ENCODE measurements at places on chromosomes 3 and 15.

GRCh38 chr15:32869776-32870175 lies 152.0 kb downstream of the GREM1 start:
- DNase-seq: no peak

DNA sequence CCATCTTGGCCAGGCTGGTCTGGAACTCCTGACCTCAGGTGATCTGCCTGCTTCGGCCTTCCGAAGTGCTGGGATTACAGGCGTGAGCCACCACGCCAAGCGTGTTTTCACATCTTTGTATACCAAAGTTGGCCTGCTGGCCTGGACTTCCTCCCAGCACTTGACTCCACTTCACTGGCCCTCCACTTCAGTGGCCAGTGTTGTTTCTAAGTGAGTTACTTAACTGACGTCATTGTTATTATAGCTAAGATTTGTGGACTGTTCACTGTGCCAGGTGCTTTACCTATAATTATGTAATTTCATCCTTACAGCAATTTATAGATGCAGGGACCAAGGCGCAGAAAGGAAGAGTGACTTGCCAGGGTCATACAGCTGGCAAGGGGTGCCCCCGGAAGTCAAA lies 52.0 kb downstream of the HRH1 start:
- no peak for DNase-seq

- DNase-seq: no peak
Measured at GRCh38 chr15:80562846-80563245, 132.3 kb upstream of the ABHD17C start.

DNA sequence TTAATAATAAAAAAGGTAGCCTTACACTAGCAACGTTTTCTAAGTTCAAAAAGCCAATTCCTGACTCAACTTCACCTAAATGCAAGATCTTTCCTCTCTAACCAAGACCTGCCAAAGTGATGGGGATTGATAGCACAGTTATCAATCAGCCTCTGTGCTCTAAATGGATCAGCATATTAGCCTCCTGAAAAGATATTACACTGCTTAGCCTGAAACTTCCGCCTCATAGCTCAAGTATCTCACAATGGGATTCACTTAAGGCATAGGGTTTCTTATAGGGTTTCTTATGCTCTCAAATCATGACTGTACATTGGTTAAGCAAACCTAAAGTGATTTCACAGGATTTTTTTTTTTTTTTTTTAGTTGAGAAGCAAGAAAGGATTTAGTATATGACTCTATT lies 436 bp upstream of the SLC9A9 start:
- DNase-seq: no peak

GRCh38 chr3:141699897-141700296 lies 38.2 kb upstream of the RNF7 start:
- no peak for DNase-seq

GRCh38 chr3:51682526-51682925 lies 11.5 kb downstream of the TEX264 start:
- DNase-seq: no peak

GRCh38 chr3:141091426-141091825 lies 40.3 kb downstream of the SPSB4 start:
- DNase-seq: no peak

DNA sequence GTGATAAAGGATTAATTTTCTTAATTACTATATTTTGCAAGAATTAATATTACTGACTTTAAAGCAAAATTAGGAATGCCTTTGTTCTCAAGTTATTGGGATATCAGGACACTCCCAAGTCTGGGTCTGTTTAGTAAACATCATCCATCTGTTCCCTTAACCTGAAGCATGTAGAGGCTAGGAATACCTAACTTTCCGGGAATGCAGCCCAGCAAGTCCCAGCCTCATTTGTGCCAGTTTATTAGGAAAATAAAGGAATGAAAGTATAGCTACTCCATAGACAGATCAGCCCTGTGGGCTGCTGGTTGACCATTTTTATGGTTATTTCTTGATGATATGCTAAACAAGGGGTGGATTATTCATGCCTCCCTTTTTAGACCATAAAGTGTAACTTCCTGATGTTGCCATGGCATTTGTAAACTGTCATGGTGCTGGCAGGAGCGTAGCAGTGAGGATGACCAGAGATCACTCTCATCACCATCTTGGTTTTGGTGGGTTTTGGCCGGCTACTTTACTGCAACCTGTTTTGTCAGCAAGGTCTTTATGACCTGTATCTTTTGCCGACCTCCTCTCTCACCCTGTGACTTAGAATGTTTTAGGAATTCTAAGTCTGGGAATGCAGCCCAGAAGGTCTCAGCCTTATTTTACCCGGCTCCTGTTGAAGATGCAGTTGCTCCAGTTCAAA lies 540.2 kb downstream of the NAALADL2 start:
- DNase-seq: no peak

DNA sequence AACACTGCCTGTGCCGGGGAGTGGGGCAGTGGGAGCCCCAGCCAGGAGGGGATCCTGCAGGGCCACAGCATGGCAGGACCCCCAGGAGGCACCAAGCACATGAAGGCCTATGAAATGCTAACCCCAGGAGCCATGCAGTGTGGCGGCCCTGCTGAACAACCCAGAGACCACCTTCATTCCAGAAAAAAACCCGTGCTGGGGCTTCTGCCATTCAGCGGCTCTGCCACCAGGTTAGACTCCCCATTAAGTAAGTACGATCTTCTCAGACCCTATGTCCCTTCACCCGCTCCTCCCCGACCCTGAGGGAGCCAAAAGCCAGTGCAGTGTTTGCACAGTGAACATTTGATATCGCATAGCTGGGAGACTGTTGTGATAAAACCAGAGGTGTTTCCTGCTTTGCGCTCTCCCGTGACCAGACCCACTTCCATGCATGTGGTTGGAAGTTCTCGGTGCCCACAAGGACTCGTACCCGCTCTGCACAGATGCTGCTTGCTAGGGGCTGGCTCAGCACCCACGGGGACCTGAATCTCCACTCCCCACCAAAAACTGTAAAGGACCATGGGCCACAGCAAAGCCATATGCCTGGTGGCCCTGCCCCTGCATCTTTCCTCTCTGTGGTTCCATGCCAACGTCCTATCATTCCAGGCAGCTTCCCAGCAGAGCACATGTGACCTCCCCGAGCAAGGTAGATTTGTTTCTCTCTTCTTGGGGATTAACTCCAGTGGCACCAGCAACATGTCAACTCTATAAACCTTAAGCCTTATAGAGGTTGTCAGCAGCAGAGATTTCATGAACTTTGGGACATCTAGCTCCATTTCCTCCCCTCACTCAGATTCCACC lies 5.3 kb downstream of the PLA2G4D start:
- no peak for DNase-seq

- no peak for DNase-seq
Measured at GRCh38 chr3:67059443-67059842, 61.3 kb downstream of the KBTBD8 start.

DNA sequence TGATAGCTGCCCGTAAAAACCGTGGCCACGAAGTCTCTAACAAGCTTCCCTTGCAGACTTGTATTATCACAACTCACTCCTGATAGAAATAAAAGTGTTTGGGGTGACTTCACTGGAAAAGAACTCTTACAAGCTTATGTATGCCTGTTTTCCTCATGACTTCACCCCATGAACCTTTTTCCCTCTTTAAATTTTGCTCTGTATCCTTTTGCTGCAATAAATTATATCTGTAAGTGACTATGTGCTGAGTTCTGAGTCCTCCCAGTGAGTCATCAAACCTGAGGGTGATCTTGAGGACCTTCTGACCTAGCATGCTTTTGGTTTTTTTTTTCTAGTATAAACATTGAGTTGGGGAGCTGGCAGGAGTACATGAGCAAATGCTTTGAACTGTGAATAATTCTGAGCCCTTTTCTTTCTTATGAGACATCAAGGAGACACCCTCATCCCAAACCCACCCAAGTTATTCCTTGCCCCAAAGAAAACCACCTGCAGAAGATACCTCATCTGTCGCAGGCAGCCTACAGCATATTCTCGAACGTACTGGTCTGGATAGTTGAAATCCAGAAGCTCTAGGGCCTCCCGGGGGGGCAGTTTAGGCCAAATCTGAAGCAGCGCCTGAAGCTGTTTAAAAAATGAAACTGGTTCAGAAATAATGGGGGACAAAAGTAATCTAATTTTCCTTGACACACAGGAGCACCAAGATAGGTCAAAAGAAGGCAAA lies 85.9 kb downstream of the FAIM start:
- no peak for DNase-seq

GRCh38 chr3:64426551-64426950 lies 201.3 kb upstream of the PRICKLE2 start:
- no peak for DNase-seq

DNA sequence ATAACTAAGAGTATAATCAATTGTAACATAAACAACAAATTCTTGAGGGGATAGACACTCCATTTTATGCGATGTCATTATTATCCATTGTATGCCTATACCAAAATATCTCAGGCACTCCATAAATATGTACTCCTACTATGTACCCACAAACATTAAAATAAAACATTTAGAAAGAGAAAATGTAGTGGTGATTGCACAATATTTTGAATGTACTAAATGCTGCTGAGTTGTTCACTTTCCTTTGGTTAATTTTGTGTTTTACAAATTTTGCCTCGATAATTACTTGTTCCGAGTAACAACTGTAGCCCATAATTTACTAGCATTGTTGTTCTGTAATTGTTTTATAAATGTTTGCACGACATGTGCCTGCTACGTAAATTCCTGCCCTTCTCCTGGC lies 131.3 kb downstream of the DCLK3 start:
- DNase-seq: no peak

GRCh38 chr15:74787251-74788041 lies 5.6 kb downstream of the CSK start:
- peak; percentile 89 for DNase-seq

- DNase-seq: no peak
Measured at GRCh38 chr3:117161816-117162215, 452.2 kb downstream of the TUSC7 start.
